Lower lobe of right lung (tissue), 2 donors: ENCODE measurements at places on chromosomes 16 and 17. TPM values are rescaled to one million over a fixed set of nuclear protein-coding genes. Genes with fewer than 3 reads are reported as not detected.
A peak's percentile ranks its signal among the peaks of the same experiment; 100 is the strongest.

- H3K27ac ChIP-seq: no peak overlapping the region
- no peaks in the 10 kb centered on the region for H3K36me3 ChIP-seq
- peaks cover 50% of the 10 kb centered on the region for H3K27me3 ChIP-seq
- H3K4me3 ChIP-seq: peak overlapping the region; percentile 26
- H3K4me1 ChIP-seq: peaks cover 18% of the 10 kb centered on the region
Measured at GRCh38 chr17:8002721-8003593, 542 bp downstream of the GUCY2D start.

DNA sequence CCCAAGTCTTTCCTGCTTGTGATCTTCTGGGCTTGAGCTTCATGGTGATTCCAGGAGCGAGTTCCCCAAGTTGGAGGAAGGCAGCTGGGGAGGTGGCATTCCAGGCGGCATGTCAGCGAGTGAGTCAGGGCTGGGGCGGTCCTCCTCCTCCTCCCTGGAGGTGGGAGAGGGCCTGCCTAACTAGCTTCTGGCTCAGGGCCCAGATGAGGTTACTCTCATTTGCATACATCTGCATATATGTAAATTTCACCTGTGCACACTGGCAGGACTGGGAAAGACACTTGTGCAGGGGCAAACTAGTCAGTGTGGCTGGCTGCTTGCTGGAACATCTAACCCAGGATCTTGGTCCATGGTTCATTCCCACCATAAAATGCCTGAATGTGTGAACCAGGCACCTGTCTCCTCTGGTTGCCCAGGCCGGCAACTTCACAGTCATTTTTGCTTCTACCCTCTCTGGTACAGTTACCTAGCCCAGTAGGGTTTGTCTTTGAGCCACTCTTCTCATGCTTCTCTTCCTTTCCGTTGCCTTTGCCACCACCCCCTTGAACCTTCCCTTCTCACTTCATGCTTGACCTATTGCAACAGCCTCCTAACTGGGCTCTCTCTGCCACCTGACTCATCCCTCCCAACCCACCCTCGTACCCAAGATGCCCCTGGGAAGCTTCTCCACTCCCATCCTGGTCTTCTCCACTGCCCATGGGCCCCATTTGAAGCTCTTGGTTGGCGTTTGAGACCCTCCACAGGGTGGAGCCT is 9.6 kb upstream of the DLX4 start:
- H3K36me3 ChIP-seq: no peaks in the 10 kb centered on the region
- DNase-seq: no peak
- no peak overlapping the region for H3K4me3 ChIP-seq

The KREMEN2 gene
- total RNA-seq: not detected

DNA sequence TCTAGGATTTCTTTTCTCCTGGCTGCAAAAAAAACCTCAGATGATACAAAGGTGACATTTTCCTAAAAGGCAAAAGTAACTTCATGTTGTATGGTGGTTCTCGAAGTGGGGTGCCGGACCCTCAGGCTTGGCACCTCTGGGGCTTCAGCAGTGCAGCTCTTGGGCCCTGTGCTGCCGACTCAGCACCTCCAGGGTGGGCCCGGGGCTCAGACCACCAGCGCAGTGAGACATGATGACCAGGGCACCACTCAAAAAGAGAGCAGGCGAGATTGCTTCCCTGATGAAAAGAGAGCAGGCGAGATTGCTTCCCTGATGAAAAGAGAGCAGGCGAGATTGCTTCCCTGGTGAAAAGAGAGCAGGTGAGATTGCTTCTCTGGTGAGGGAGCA is 98.7 kb upstream of the ZNF750 start:
- H3K4me1 ChIP-seq: peaks cover 7% of the 10 kb centered on the region
- peak; percentile 28 for DNase-seq
- H3K27ac ChIP-seq: no peak overlapping the region
- no peaks in the 10 kb centered on the region for H3K27me3 ChIP-seq
- peaks cover 89% of the 10 kb centered on the region for H3K36me3 ChIP-seq

The PRAC1 gene
- not detected for total RNA-seq

The CTF1 gene
- 10.3 TPM for total RNA-seq

- H3K27ac ChIP-seq: no peak overlapping the region
- peak; percentile 65 for DNase-seq
- no peak overlapping the region for H3K4me3 ChIP-seq
Measured at GRCh38 chr16:81956213-81956948, 54.9 kb downstream of the SDR42E1 start.

- no peak for DNase-seq
- no peaks in the 10 kb centered on the region for H3K4me1 ChIP-seq
- H3K27me3 ChIP-seq: no peaks in the 10 kb centered on the region
- no peaks in the 10 kb centered on the region for H3K36me3 ChIP-seq
Measured at GRCh38 chr16:83626676-83627075, 181.1 kb upstream of the HSBP1 start.

DNA sequence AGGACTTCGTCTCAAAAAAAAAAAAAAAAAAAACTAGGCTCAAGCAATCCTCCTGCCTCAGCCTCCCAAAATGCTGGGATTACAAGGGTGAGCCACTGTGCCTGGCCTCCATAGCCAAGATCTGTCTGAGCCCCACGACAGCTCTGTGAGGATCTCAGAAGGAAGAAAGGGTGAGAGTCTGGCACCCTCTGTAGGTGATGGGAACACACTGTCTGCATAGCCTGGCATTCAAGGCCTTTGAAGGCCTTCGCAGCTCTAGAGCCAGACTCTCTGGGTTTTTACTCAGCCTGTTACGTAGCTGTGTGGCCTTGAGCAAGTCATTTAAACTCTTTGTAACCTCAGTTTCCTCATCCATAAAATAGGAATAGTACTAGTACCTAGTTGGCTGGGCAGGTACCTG is 6.3 kb upstream of the XPO6 start:
- no peak overlapping the region for H3K27ac ChIP-seq
- no peaks in the 10 kb centered on the region for H3K36me3 ChIP-seq
- no peak for DNase-seq
- H3K4me3 ChIP-seq: no peak overlapping the region
- H3K27me3 ChIP-seq: no peaks in the 10 kb centered on the region

- H3K4me1 ChIP-seq: no peaks in the 10 kb centered on the region
- H3K27ac ChIP-seq: no peak overlapping the region
- H3K36me3 ChIP-seq: peaks cover 5% of the 10 kb centered on the region
- H3K27me3 ChIP-seq: no peaks in the 10 kb centered on the region
- DNase-seq: no peak
Measured at GRCh38 chr17:57289613-57290012, 33.3 kb downstream of the MSI2 start.

The NPB gene
- 0.71 TPM for total RNA-seq

DNA sequence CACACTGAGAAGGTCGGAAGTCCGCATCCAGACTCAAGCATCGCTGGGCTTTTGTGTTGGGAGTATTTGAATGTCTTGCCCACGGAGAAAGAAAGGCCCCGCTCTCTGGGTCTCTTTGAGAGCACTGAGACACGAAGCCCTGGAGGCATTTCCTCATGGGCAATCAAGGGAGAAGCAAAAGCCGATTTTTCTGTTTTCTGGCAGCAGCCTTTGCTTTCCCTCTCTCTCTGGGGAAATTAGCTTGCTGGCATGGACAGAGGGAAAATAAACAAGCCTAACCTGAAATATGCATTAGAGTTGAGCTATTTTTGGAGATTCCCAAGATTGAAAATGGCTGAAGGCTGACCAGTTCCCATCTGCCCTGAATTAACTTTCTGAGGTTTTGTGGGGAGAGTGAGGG is 238.7 kb downstream of the HAPSTR1 start:
- H3K4me3 ChIP-seq: no peak overlapping the region
- H3K36me3 ChIP-seq: no peaks in the 10 kb centered on the region
- H3K4me1 ChIP-seq: no peaks in the 10 kb centered on the region
- no peak for DNase-seq
- H3K27ac ChIP-seq: no peak overlapping the region

DNA sequence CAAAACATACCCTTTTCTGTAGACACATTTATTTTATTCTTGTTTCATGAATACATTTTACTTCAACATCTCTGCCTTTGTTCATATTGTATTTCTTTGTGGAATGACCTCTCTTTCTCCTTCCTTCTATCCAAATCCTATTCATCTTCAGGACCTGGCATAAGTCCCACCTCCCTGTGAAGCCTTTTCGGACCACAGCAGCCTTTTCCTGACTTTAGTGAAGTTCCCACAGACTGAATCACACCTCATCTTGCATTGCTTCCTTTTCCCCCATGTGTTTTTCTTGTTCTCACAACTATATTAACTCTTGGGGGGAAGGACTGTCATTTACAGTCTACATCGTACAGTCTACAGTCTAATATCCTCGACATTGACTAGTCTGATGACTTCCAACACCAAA is 58.2 kb downstream of the MFSD11 start:
- H3K27ac ChIP-seq: no peak overlapping the region
- no peaks in the 10 kb centered on the region for H3K27me3 ChIP-seq
- H3K36me3 ChIP-seq: no peaks in the 10 kb centered on the region
- DNase-seq: no peak
- H3K4me3 ChIP-seq: no peak overlapping the region

GRCh38 chr17:74892013-74892841 is 1.2 kb downstream of the FADS6 start:
- no peak overlapping the region for H3K4me3 ChIP-seq
- H3K27me3 ChIP-seq: peaks cover 76% of the 10 kb centered on the region
- H3K36me3 ChIP-seq: no peaks in the 10 kb centered on the region
- peaks cover 14% of the 10 kb centered on the region for H3K4me1 ChIP-seq
- DNase-seq: no peak

DNA sequence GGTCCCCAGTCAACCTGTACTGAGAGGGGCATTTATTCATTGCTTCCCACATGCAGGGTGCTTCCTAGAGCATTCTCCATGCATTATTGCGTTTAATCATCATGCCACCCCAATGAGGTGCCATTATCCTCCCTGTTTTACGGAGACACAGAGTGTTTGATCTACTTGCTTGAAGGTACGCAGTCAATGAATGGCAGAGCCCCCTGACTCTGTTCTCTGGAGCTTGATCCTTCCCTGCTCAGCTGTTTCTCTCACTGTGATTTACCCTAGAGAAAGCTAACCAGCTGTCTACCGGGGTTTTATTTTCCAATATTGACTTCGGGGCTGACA is 117.2 kb downstream of the PRKCB start:
- no peak overlapping the region for H3K4me3 ChIP-seq
- no peak overlapping the region for H3K27ac ChIP-seq
- DNase-seq: no peak
- H3K27me3 ChIP-seq: no peaks in the 10 kb centered on the region

The MTMR4 gene
- 37.3 TPM for total RNA-seq

- no peaks in the 10 kb centered on the region for H3K27me3 ChIP-seq
- peaks cover 57% of the 10 kb centered on the region for H3K36me3 ChIP-seq
- H3K4me3 ChIP-seq: no peak overlapping the region
- DNase-seq: no peak
Measured at GRCh38 chr17:18191236-18191667, 7.6 kb downstream of the ALKBH5 start.

DNA sequence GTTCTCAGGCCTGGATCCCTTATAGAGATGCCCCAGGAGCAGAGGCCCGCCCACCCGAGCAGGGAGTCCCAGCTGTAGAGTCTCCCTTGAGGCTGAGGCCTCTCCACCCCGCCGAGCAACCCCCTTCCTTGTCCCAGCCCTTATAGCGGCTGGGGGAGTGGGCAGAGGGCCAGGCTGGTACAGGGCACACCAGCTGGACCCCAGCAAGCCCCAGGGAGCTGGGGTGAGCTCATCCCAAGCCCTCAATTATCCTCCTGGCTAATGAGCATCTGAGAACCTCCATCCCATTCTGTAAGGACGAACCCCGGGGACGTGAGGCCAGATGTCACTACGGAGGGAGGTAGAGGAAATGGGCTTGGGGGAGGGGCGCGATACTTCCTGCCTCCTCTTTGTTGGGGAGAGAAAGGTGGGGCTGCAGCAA is 3.2 kb upstream of the SNN start:
- peaks cover 11% of the 10 kb centered on the region for H3K4me1 ChIP-seq
- no peaks in the 10 kb centered on the region for H3K27me3 ChIP-seq
- no peaks in the 10 kb centered on the region for H3K36me3 ChIP-seq
- H3K27ac ChIP-seq: no peak overlapping the region
- no peak overlapping the region for H3K4me3 ChIP-seq

GRCh38 chr16:89184677-89184932 is 13.1 kb downstream of the CDH15 start:
- H3K4me1 ChIP-seq: no peaks in the 10 kb centered on the region
- H3K4me3 ChIP-seq: no peak overlapping the region
- H3K36me3 ChIP-seq: no peaks in the 10 kb centered on the region
- no peak overlapping the region for H3K27ac ChIP-seq
- no peak for DNase-seq
- peaks cover 4% of the 10 kb centered on the region for H3K27me3 ChIP-seq

DNA sequence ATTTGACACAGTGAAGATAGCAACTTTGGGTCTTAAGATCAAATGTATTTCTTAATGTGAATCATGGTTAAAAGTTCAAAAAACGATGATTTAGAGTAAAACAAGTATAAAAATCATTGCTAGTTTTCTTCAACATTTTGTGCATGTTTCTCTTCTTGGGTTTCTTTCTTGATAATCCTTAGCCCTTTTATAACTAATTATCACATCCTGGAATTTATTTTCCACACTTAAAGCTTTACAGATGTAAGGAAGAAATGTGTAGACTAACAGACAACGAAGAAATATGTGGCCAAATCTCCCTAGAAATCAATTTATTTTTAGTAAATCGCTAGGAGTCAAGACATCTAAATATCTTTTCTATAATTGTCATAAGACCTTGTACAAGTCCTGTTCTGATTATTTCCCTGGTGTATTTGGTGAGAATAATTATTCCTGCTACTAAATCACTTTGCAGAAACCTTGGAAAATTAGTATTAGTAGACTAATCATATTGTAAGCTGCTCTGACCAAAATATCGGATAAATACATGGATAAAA is 4.9 kb downstream of the NACA2 start:
- no peaks in the 10 kb centered on the region for H3K36me3 ChIP-seq
- H3K27ac ChIP-seq: no peak overlapping the region
- H3K4me1 ChIP-seq: no peaks in the 10 kb centered on the region
- H3K27me3 ChIP-seq: peaks cover 3% of the 10 kb centered on the region
- H3K4me3 ChIP-seq: no peak overlapping the region

GRCh38 chr17:48892940-48893645 is 506 bp downstream of the ATP5MC1 start:
- no peaks in the 10 kb centered on the region for H3K27me3 ChIP-seq
- H3K27ac ChIP-seq: peak overlapping the region; percentile 67
- peak overlapping the region; percentile 76 for H3K4me3 ChIP-seq
- H3K4me1 ChIP-seq: peaks cover 18% of the 10 kb centered on the region
- DNase-seq: no peak

DNA sequence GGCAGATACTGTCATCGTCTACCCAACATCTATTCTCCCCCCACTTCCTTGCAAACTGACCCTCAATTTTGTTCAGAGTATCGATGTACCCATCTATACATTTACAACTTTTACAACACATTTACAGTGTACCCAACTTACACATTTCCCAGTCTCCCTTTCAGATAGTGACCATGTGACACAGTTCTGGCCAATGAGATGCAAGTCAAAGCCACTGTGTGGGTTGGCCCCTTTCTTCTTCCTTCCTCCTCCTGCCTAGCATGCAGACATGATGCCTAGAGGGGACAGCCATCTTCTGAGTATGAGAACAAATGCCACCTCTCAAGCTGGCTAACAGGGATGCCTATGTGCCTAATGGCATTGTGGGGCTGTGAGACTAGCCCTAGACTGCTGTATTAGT is 11.3 kb upstream of the NFAT5 start:
- no peak for DNase-seq
- H3K27ac ChIP-seq: no peak overlapping the region
- no peaks in the 10 kb centered on the region for H3K4me1 ChIP-seq
- H3K27me3 ChIP-seq: no peaks in the 10 kb centered on the region
- no peaks in the 10 kb centered on the region for H3K36me3 ChIP-seq
- H3K4me3 ChIP-seq: no peak overlapping the region

The WIPI1 gene
- total RNA-seq: 37.5 TPM
